Activated naive CD8-positive, alpha-beta T cell treated with anti-CD3 and anti-CD28 coated beads, Interleukin-2, amount 50 U/mL, for 24 hours (primary cell): ENCODE measurements at places on chromosomes 2 and 18.

DNA sequence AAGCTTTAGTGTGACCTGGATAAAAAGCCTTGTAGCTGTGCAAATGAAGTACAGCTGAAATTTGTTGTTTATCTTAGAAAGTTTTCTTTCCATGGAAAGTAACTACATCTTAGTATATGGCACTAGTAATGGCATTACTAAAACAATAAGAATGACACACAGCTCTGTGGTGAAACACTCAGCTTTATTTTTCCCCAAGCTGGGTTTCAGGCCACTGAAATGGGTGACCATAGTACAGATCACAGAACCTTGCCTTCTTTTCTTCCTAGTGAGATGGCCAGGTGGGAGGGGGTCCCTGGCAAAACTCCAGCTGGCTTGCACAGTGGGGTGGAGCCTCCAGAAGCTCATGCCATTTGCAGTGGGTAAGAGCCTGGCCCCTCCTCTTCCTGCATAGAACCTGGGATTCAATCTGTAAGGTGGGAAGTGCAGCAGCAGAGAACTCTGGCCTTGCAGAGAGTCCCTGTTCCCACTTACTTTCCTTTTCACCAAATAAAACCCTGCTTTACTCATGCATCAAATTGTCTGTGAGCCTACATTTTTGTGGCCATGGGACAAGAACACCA, 17.6 kb upstream of the GRP start:
- DNase-seq = no peak

DNA sequence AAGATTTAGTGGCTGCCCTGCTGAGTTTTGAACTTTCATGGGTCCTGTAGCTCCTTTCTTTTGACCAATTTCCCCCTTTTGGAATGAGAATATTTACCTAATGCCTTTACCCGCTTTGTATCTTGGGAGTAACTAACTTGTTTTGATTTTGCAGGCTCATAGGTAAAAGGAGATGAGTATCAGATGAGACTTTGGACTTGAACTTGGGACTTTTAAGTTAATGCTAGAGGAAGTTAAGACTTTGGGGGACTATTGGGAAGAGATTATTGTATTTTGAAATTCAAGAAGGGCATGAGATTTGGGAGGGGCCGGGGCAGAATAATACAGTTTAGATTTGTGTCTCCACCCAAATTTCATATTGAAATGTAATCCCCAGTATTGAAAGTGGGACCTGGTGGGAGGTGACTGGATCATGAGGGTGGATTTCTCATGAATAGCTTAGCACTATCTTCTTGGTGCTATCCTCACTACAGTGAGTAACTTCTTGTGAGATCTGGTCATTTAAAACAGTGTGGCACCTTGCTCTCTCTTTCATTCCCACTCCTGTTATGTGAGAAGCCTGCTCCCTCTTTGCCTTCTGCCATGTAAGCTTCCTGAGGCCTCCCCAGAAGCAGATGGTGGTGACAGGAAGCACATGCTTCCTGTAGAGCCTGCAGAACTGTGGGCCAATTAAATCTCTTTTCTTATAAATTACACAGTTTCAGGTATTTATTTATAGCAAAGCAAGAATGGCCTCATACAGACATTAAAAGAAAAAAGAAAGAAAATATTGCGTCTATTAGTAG, 6.1 kb downstream of the ADI1 start:
- no peak for DNase-seq

GRCh38 chr2:19746611-19747309, 155.0 kb downstream of the TTC32 start:
- DNase-seq = peak; percentile 10

DNA sequence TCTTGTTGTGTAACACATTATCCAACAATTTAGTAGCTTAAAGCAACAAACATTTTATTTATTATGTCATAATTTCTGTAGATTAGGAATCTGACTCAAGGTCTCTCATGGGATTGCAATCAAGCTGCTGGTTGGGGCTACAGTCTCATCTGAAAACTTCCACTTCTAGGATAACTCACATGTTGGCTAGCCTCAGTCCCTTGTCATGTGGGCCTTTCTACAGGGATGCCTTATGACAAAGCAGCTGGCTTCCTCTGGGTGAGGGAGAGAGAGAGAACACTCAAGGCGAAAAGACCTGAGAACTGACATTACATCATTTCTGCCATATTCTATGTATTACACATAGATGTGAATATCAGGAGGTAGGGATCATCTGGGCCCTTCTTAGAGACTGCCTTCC, 317.9 kb upstream of the VRK2 start:
- no peak for DNase-seq

DNA sequence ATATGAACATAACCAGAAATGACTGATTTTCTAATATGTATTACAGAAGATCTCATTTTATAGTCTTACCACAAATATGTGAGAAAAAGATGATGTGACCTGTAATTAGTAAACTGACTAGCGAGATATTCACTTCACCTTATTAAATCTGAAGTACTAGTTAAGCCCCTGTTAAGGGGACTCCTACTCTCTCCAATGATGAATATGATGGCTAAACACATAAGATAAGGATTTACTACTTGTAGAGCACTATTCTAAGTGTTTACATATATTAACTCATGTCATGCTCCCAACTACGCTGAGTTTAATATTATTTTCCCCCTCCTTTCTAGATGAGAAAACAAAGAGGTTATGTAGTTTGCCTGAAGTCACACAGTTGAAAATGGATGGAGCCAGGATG, 40.9 kb downstream of the SP3 start:
- DNase-seq = no peak

- no peak for DNase-seq
Observed at GRCh38 chr2:76446872-76447271, 736.2 kb upstream of the GCFC2 start.

DNA sequence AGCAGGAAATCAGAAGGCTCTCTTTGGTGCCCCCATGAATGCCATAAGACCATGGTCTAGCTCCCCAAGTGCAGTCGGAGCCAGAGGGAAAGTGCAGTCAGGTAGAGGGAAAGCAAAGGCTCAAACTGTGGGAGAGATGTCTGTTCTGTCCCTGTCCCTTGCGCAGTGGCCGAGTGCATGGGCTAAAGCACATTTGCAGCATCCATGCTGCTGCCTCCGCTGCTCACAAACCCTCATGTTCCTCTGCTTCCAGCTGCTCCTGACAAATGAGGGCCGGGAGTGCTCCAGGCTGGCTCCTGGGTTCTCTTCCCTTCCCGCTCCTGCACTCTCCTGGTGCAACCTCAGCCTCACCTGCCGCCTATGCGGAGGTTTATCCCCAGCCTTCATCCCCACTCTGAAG, 34.2 kb downstream of the SCTR start:
- no peak for DNase-seq

GRCh38 chr18:80010551-80010906, 22.2 kb upstream of the TXNL4A start:
- no peak for DNase-seq

- DNase-seq = no peak
Observed at GRCh38 chr2:144645083-144645778, 125.3 kb upstream of the ZEB2 start.

GRCh38 chr18:62091487-62092120, 95.3 kb downstream of the PIGN start:
- no peak for DNase-seq

- no peak for DNase-seq
Observed at GRCh38 chr18:74544898-74545297, 10.6 kb downstream of the CNDP1 start.

- no peak for DNase-seq
Observed at GRCh38 chr2:12978066-12978835, 261.5 kb downstream of the TRIB2 start.
